Fibroblast of the aortic adventitia (primary cell): ENCODE measurements at places on chromosomes 3 and 15. TPM values are rescaled to one million over a fixed set of nuclear protein-coding genes. Genes with fewer than 3 reads are reported as not detected.

The SLC22A13 gene
- total RNA-seq, result 0.45 TPM in 1 of 2 replicates, not detected in the other

The CAND2 gene
- 6.1 and 11.4 TPM in 2 replicates for total RNA-seq

The RTP1 gene
- not detected in 2 replicates for total RNA-seq

The CCRL2 gene
- total RNA-seq, result 0.54 TPM in 1 of 2 replicates, not detected in the other

The OPA1 gene
- 53.0 and 292 TPM in 2 replicates for total RNA-seq

The ITGA11 gene
- total RNA-seq, result 81.1 and 105 TPM in 2 replicates

The ANKRD63 gene
- total RNA-seq, result not detected in 2 replicates

The SAXO2 gene
- 0.25 and 1.4 TPM in 2 replicates for total RNA-seq

The POU1F1 gene
- total RNA-seq, result not detected in 2 replicates

The B3GALNT1 gene
- total RNA-seq, result 14.2 and 28.5 TPM in 2 replicates
